H9 (cell line): ENCODE measurements at places on chromosomes 5 and 9. TPM values are rescaled to one million over a fixed set of nuclear protein-coding genes. Genes with fewer than 3 reads are reported as not detected.

IL6ST gene
- total RNA-seq = 10.3 and 11.1 TPM in 2 replicates

GRCh38 chr5:174173766-174174165 lies 128.3 kb downstream of the NSG2 start:
- no peak overlapping the region for H3K27ac ChIP-seq
- no peaks in the 10 kb centered on the region for H3K36me3 ChIP-seq
- peak; percentile 24 for DNase-seq
- H3K4me1 ChIP-seq = no peaks in the 10 kb centered on the region
- H3K27me3 ChIP-seq = no peaks in the 10 kb centered on the region

PCDHGB1 gene
- 5.0 and 5.2 TPM in 2 replicates for total RNA-seq

ZNF658 gene
- 3.6 and 4.9 TPM in 2 replicates for total RNA-seq

GRCh38 chr9:97567182-97567893 lies 65.8 kb downstream of the TSTD2 start:
- H3K4me3 ChIP-seq = no peak overlapping the region
- DNase-seq = peak; percentile 8
- H3K36me3 ChIP-seq = no peaks in the 10 kb centered on the region
- H3K27me3 ChIP-seq = no peaks in the 10 kb centered on the region; the same call in 1 of the 2 replicates
- no peaks in the 10 kb centered on the region for H3K4me1 ChIP-seq

ADAMTS13 gene
- total RNA-seq = 8.2 and 8.8 TPM in 2 replicates

- no peaks in the 10 kb centered on the region for H3K4me1 ChIP-seq
- H3K4me3 ChIP-seq = no peak overlapping the region
- H3K36me3 ChIP-seq = no peaks in the 10 kb centered on the region
- no peak overlapping the region for H3K27ac ChIP-seq
- DNase-seq = no peak
Measured at GRCh38 chr5:108654051-108654450, 93.6 kb upstream of the FER start.

GTF3C4 gene
- 42.5 and 43.6 TPM in 2 replicates for total RNA-seq

DNA sequence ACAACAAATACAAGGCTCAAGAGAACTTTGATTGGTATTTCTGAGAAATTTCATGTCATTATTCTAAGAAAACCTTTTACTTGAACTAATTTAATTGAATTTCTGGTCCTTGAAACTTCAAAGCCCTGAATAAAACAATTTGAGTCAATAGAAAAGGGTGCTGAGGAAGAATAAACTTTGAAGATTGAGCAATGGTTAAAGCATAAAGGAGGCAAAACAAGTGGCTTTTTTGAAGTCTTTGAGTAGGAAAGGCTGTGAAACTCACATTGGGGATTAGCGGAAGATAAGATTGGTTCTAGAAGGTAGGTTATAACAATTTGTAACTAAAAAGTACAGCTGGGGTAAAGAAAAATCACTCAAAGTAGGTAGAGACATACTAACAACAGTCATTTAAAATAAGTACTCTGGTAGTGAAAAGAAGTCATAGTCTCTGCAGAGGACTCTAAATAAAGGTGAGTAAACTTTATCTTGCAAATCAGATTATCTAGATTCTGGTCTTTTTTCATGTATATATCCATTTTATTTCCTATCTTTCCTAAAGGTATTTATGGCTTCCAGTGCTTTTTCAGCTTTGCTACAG lies 6.4 kb upstream of the PLPP1 start:
- no peak overlapping the region for H3K27ac ChIP-seq
- DNase-seq = no peak
- H3K27me3 ChIP-seq = no peaks in the 10 kb centered on the region
- no peaks in the 10 kb centered on the region for H3K4me1 ChIP-seq
- no peak overlapping the region for H3K4me3 ChIP-seq
- H3K36me3 ChIP-seq = no peaks in the 10 kb centered on the region

- no peaks in the 10 kb centered on the region for H3K27me3 ChIP-seq
- H3K36me3 ChIP-seq = no peaks in the 10 kb centered on the region
- no peaks in the 10 kb centered on the region for H3K4me1 ChIP-seq
Measured at GRCh38 chr5:146719179-146719578, 159.4 kb downstream of the PPP2R2B start.

DNA sequence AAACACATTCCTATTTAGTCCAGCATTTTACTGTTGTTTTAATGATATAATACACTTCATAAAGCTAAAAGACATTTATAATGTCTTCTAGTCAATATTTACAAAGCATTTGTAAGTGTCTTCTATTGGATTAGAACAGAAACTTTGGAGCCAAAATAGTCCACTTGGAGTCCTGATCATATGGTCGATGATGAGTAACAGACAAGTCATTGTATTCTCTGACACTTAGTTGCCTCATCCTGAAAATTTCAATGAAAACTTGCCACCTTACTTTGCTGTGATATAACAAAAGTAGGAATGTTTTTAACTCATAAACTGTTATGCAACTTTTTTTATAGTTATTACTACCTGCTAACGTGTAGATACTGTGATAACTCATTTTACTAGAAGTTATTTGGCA lies 132.5 kb downstream of the GABRB2 start:
- no peaks in the 10 kb centered on the region for H3K36me3 ChIP-seq
- no peak overlapping the region for H3K27ac ChIP-seq
- H3K4me1 ChIP-seq = no peaks in the 10 kb centered on the region

DNA sequence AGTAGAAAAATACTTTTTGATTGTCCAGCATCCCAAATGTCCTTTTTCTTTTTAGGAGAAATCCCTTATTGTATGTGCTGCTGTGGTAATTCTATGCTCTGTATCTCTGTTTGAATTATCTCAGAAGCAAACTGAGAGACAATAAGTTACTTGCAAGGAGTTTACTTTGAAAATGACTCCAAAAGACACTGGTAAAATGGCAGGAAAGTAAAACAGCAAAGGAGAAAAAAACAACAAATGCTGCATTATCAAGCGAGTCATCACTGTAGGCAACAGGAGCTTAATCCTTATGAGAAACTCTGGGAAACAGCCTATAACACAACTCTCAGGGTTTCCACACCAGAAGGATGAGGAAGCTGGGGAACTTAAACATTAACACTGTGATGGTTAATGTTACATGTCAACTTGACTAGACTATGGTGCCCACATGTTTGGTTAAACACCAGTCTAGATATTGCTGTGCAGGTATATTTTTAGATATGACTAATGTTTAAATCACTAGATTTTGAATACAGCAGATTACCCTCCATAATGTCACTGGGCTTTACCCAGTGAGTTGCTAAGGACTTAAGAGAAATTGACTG lies 92.6 kb upstream of the GAS1 start:
- no peaks in the 10 kb centered on the region for H3K27me3 ChIP-seq
- H3K36me3 ChIP-seq = no peaks in the 10 kb centered on the region
- H3K27ac ChIP-seq = no peak overlapping the region
- no peak overlapping the region for H3K4me3 ChIP-seq
- no peaks in the 10 kb centered on the region for H3K4me1 ChIP-seq

- no peaks in the 10 kb centered on the region for H3K4me1 ChIP-seq
- H3K27ac ChIP-seq = no peak overlapping the region
- no peak overlapping the region for H3K4me3 ChIP-seq
- no peaks in the 10 kb centered on the region for H3K27me3 ChIP-seq
- DNase-seq = no peak
- H3K36me3 ChIP-seq = no peaks in the 10 kb centered on the region
Measured at GRCh38 chr5:17734011-17734410, 99.8 kb downstream of the TAF11L14 start.

DNA sequence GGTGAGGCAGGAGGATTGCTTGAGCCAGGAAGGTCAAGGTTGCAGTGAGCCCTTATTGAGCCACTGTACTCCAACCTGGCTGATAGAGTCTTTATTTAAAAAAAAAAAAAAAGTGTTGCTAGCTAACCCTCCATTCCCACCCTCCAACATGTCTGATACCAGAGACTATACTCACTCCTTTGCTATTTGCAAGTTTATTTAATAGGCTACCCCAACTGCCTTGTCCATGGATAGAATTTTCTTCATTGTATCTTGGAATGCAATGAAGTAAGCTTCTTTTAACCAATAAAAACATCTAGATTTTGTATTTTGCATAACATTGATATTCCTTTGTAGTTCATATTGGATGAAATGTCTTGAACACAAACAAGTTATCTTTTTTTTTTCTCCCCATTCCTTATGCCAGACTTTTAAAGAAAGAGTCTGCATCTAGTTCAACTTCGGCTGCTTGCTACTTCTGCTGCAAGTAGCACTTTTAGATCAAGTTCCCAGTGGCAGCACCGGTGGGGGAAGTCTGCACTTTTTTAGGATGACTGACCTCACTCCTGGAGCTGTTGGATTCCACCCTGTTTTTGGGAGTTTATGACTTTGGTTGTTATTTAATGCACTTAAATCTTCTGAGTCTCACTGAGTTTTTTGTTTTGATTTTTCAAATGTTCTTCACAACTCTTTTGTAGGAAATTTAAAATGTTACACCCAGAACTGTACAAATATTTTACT lies 112.5 kb downstream of the UHRF2 start:
- H3K4me3 ChIP-seq = no peak overlapping the region
- H3K36me3 ChIP-seq = peaks cover 10% of the 10 kb centered on the region
- H3K27me3 ChIP-seq = no peaks in the 10 kb centered on the region
- no peak for DNase-seq

DNA sequence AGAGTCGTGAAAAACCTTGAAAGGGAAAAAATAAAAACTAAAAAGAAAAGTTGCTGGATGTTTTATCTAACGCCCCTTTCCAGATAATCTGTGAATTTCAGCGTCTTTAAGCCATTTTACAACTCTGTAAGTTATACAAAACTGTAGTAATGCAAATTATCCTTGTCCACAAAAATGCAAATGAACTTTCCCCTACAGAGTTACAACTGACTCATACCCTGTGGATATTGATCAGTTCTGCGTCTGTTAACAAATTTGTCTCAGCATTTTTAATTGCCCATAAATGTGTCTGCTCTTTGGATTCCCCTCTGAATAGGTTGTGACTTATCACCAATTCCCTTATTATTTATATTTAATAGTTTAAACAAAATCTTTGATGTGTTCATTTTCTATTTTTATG lies 105.9 kb upstream of the PRLR start:
- DNase-seq = no peak
- H3K4me1 ChIP-seq = peaks cover 9% of the 10 kb centered on the region; the same call in 1 of the 2 replicates
- H3K27me3 ChIP-seq = no peaks in the 10 kb centered on the region

SPAG8 gene
- total RNA-seq = 0.46 and 0.50 TPM in 2 replicates

ANKRD55 gene
- total RNA-seq = not detected in 2 replicates

DNA sequence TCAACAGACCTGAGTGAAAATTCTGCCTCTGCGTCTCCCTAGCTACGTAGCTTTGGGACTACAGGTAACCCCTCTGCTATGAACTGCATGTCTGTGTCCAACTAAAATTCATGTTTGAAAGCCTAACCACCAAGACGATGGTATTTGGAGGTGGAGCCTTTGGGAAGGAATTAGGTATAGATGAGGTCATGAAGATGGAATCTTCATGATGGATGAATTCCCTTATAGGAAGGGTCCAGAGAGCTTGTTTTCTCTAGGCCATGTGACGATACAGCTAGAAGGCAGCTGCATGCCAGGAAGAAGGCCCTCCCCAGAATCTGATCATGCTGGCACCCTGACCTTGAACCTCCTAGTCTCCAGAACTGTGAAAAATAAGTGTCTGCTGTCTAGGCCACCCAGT lies 296.4 kb downstream of the SLIT3 start:
- no peak overlapping the region for H3K27ac ChIP-seq
- no peaks in the 10 kb centered on the region for H3K27me3 ChIP-seq
- H3K4me1 ChIP-seq = peaks cover 5% of the 10 kb centered on the region; the same call in 1 of the 2 replicates
- H3K4me3 ChIP-seq = no peak overlapping the region

GRCh38 chr9:21154018-21154608 lies 12.3 kb downstream of the IFNA21 start:
- no peak overlapping the region for H3K27ac ChIP-seq
- H3K27me3 ChIP-seq = no peaks in the 10 kb centered on the region
- H3K4me3 ChIP-seq = no peak overlapping the region
- no peaks in the 10 kb centered on the region for H3K36me3 ChIP-seq

DNA sequence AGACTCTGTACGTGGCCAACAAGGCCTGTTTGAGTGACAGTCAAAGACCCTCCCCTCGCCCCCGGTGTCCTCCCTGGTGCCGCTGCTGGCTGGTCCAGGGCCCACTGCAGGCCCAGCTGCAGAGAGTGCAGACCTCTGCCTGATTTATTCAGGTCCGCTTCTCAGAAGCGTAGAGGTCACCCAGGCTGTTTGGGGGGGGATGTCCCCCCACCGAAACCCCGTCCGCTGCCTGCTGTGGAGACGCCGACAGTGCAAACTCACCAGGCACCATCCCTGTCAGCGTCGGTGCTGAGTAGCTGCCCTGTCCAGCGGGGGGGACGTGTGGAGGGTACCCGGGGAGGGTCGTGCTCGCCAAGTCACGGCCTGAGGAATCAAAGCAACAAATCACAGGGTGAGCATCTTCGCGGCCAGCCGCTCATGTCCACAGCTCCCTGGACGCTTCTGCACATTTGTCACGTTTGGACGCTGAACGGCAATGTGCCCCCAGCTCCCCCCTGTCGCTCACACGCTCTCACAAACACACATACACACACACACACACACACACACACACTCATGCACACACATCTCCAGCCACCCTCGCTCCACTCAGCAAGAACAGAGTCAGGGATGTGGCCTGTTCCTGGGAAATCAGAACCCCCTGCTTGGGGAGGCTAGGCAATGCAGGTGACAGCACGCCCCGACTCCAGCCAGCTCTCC lies 152.2 kb downstream of the PAX5 start:
- no peaks in the 10 kb centered on the region for H3K4me1 ChIP-seq
- H3K27me3 ChIP-seq = no peaks in the 10 kb centered on the region
- no peak overlapping the region for H3K4me3 ChIP-seq
- no peak overlapping the region for H3K27ac ChIP-seq

PDE6A gene
- total RNA-seq = not detected in 2 replicates

DNA sequence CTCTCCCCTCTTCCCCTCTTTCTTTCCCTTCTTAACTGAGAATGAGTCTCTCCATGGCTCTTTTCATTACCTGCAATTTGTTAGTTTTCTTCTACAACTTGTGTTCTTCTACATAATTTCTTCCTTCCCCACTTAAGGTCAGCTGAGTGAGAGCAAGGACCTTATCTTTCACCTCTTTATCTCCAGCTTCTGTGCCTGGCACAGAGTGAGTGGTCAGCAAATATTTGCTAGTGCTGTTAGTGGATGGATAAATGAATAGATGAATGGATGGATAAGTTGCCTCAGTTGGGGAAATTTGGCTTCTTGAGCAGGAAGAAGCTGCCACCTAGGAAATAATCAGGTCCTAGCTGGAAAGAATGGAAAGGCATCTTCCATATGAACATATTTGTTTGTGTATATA lies 44.6 kb upstream of the PPARGC1B start:
- no peak overlapping the region for H3K27ac ChIP-seq
- H3K27me3 ChIP-seq = no peaks in the 10 kb centered on the region
- no peaks in the 10 kb centered on the region for H3K36me3 ChIP-seq

DNA sequence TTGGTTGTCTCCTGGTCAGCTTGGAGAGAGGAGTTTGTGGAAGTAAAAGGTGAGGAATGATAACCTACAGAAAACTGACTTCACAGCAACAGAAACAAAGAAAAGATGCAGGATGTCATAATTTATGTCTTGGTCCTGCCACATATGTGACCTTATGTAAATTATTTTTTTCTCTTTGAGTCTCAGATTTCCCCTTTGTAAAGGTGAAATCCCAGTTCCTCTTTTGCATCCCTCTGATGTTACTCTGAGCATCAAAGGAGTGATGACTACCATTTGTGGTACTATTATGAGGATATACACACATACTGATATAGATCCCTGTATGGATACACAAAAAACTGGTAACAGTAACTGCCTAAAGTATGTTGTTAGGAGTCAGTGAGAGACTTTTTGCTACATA lies 1.4 kb upstream of the THG1L start:
- H3K27ac ChIP-seq = no peak overlapping the region
- no peaks in the 10 kb centered on the region for H3K27me3 ChIP-seq
- H3K4me1 ChIP-seq = no peaks in the 10 kb centered on the region

F2RL2 gene
- total RNA-seq = 0.09 TPM in 1 of 2 replicates, not detected in the other

- no peak overlapping the region for H3K27ac ChIP-seq
- no peaks in the 10 kb centered on the region for H3K4me1 ChIP-seq
- no peaks in the 10 kb centered on the region for H3K36me3 ChIP-seq
- DNase-seq = no peak
- H3K4me3 ChIP-seq = no peak overlapping the region
Measured at GRCh38 chr9:104682642-104683041, 11.7 kb upstream of the OR13D1 start.

TMEM215 gene
- total RNA-seq = 0.28 and 0.33 TPM in 2 replicates
